B cell (primary cell): ENCODE measurements at places on chromosomes 6 and 20.
A peak's percentile ranks its signal among the peaks of the same experiment; 100 is the strongest.

DNA sequence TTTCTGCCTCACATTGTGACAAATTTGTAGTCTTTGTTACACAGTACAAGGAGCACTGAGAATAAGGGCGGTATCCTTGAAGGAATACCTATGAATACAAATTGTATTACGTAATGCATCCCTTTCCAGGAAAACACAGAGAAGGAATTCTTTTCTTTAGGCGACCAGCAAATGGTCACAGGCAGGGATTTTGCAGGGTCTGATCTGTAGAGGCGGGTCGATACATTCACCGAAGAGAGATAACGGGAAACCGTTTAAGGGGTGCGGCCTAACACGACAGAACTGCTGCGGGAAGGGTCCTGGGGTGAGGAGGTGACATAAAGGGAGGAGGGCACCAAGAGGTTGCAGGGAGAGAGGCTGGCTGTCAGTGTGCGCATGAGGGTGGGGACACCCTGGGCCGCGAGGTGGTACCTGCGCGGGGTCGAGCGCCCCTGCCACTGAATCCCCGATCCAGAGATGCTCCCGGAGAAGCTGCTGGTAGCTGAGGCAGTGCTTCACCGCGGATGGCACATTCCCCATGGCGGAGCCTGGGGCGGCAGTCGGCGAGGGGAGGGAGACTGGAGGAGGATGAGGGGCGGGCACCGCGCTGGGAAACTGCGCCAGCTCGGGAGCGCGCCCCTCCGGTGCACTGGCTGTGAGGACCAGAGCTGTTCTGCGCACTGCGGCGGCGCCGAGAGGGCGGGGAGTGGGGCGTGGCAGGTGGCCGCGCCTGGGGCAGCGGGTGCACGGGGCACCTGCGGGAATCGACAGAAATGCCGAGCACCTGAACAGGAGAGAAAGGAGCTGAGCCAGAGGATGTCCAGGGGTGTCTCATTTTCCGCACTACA is at the start of gene HMGCLL1:
Gene HMGCLL1 (minus strand): TSS at position 656 of the 827 bp plus-strand sequence. CDS start 137 bp downstream, at position 519.
- H3K4me1 ChIP-seq, result no peaks in the 10 kb centered on the region
- peak; percentile 2 for DNase-seq
- H3K4me3 ChIP-seq, result no peak within 1 kb of the TSS
- no peaks in the 10 kb centered on the region for H3K36me3 ChIP-seq
- no peak within 1 kb of the TSS for H3K27ac ChIP-seq

DNA sequence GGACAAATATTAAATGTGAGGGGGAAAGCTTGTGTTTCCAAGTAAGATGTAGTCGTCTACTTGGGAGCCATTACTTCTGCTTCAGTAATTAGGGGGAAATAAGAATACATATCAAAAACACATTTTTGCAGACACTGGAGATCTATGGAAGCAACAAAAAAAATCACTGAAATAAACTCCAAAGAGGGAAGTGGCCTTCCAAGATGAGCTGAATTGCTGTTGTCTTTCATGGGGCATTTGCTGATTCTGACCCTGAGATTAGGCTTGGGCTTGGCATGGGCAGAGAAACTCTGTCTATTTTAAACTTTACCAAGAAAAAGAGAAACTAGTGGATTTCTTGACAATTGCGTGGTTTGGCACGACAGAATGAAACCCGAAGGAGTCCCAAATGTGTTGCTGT is 120.1 kb downstream of the MAP3K5 start:
- no peak overlapping the region for H3K4me3 ChIP-seq
- no peaks in the 10 kb centered on the region for H3K4me1 ChIP-seq
- H3K27me3 ChIP-seq, result no peaks in the 10 kb centered on the region
- no peak for DNase-seq

DNA sequence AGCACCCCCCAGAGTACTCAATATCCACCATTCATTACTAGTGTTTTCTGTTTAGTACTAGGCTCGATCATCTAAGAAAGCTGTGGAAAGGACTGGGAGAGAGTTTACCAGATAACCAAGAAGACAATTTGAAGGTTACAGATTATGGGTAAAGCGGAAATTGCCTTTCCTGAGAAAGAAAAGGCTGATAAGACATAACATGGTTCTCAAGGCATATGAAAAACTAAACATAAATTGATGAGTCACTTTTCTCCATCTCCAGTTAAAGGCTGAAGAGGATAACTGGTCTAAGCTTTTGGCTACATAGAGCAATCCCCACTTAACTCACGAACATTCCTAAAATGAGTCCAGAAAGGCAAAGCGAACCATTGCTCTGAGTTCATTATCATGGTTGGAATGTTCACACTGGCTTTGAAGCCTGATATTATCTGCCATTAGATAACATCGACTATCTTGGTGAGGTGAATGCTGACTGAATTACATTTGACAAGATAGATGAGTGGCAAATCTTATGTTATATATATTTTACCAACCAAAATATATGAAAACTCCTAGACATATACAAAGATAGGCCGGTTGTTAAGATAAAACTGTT is 65.8 kb downstream of the BTBD9 start:
- no peak for DNase-seq
- no peaks in the 10 kb centered on the region for H3K27me3 ChIP-seq

DNA sequence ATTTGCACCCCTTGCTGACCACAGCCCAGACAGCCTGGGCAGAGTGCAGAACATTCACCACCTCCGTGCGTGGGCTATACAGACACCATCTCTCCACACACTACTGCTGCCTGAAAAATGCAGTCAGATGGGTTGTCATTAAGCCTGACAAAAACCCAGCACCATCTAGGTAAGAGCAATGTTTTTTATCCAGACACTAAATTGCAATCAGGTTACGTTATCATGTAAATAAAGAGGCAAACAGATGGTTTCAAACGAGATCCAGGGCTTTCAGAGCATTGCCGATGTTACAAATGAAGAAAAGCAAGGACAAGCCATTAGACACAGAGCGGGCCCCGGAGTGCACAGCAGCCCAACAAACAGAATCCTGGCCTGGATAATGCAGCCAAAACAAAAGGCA is 269.6 kb downstream of the PKHD1 start:
- no peaks in the 10 kb centered on the region for H3K27me3 ChIP-seq
- H3K4me1 ChIP-seq, result no peaks in the 10 kb centered on the region
- H3K27ac ChIP-seq, result no peak overlapping the region
- no peaks in the 10 kb centered on the region for H3K36me3 ChIP-seq

- H3K4me1 ChIP-seq, result no peaks in the 10 kb centered on the region
- H3K4me3 ChIP-seq, result no peak overlapping the region
- H3K36me3 ChIP-seq, result no peaks in the 10 kb centered on the region
- H3K27me3 ChIP-seq, result no peaks in the 10 kb centered on the region
These were observed 447.1 kb upstream of the MAP3K7 start for GRCh38 chr6:91033964-91034363.

GRCh38 chr20:32285621-32286371 is 8.3 kb downstream of the KIF3B start:
- H3K27ac ChIP-seq, result peak overlapping the region; percentile 91
- peaks cover 75% of the 10 kb centered on the region for H3K4me1 ChIP-seq
- peak overlapping the region; percentile 29 for H3K4me3 ChIP-seq
- no peaks in the 10 kb centered on the region for H3K27me3 ChIP-seq
- peak; percentile 67 for DNase-seq
